ENCODE measurements at places on chromosomes 1 and 21. TPM values are rescaled to one million over a fixed set of nuclear protein-coding genes. Genes with fewer than 3 reads are reported as not detected.

PADI6 gene
- not detected for total RNA-seq

DNA sequence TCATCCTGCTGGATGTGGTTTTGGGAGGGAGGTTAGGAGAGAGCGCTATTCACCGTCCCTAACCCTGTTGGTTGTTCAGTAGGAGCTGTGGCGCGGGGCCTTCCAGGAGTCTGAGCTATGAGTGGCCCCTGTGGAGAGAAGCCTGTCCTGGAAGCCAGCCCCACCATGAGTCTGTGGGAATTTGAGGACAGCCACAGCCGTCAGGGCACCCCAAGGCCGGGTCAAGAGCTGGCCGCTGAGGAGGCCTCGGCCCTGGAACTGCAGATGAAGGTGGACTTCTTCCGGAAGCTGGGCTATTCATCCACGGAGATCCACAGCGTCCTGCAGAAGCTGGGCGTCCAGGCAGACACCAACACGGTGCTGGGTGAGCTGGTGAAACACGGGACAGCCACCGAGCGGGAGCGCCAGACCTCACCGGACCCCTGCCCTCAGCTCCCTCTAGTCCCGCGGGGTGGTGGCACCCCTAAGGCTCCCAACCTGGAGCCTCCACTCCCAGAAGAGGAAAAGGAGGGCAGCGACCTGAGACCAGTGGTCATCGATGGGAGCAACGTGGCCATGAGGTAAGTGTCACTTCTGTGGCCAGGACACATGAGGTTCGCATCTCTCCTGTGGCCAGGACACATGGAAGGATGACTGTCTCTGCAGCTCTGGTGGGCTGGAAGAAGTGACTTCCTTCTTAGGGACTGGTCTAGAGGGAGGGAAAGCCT is 1.2 kb downstream of the ZC3H12A start:
- peak overlapping the region; percentile 99 for H3K27ac ChIP-seq
- peaks cover 52% of the 10 kb centered on the region for H3K36me3 ChIP-seq
- H3K4me3 ChIP-seq, result peak overlapping the region; percentile 97
- H3K27me3 ChIP-seq, result no peaks in the 10 kb centered on the region
- peaks cover 44% of the 10 kb centered on the region for H3K4me1 ChIP-seq

GRCh38 chr1:230426246-230427093 is at the start of gene PGBD5:
TSS of gene PGBD5 (minus strand) at chr1:230426332. CDS start at chr1:230425928, 404 bp downstream.
- peaks cover 4% of the 10 kb centered on the region for H3K36me3 ChIP-seq
- peaks cover 64% of the 10 kb centered on the region for H3K27me3 ChIP-seq
- peak within 1 kb of the TSS; percentile 43 for H3K4me3 ChIP-seq
- peak; percentile 75 for DNase-seq

DNA sequence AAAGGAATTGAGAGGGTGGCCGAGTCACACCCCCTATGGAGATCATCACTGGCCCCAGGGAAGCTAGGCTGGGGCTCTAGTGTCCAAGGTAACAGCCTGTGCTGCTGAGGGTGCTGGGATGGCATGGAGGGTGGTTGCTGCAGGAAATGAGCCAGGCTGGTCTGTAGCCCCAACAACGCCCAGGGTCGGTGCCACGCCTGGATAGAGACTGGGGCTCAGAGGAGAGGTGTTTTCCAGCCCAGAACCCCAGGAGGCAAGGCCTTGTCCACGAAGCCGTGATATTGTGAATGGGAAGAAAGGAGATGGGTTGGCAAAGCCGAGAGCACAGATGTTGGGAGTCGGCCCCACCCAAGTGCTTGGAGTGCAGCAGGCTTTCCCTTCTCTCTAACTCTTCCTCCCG is 68.9 kb upstream of the ACTRT2 start:
- no peaks in the 10 kb centered on the region for H3K27me3 ChIP-seq
- no peak for DNase-seq
- H3K4me3 ChIP-seq, result no peak overlapping the region
- H3K27ac ChIP-seq, result no peak overlapping the region

DNA sequence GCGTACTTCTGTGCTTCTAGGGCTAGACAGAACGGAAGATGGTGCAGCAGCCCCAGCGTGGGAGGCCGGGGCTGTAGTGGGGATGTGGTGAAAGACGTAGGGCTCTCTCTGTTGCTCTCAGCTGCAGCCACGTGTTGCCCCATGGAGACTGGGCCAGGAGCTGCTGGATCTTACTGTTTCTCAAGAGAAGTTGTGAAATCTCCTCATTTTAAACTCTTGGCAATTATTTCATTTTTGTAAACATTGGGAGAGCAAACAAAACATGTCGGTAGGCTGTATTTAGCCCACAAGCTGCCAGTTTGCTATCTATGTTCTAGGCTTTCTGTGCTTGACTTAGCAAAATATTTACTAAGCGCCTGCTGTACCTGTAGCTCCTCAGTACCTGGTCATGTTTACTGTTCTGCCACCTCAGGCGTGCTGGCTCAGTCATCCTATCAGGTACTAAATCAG is 15.9 kb upstream of the ELOA start:
- no peaks in the 10 kb centered on the region for H3K36me3 ChIP-seq
- H3K4me1 ChIP-seq, result peaks cover 3% of the 10 kb centered on the region
- no peaks in the 10 kb centered on the region for H3K27me3 ChIP-seq
- DNase-seq, result no peak

DNA sequence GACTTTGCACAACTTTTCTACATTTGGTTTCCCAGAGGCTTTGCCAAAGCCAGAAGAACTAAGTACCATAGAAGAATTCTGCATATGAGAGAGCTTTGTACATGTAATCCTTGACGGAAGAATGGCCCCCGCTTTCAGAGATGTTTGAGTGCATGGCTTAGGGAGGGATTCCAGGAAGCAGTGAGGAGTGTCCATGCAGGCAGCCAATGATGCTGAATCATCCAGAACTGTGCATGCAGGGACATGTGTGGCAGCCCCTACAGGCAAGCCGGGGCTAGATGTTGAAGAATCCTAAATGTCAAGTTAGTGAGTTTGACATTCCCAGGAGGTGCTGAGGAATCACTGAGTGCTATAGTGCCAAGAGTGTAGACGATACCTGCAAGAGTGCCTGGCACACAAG is 9.9 kb upstream of the HAO2 start:
- H3K36me3 ChIP-seq, result no peaks in the 10 kb centered on the region
- no peak overlapping the region for H3K27ac ChIP-seq
- no peaks in the 10 kb centered on the region for H3K4me1 ChIP-seq
- no peak overlapping the region for H3K4me3 ChIP-seq

GRCh38 chr1:236677641-236678235 is 8.6 kb upstream of the ACTN2 start:
- no peak for DNase-seq
- H3K4me3 ChIP-seq, result no peak overlapping the region
- no peak overlapping the region for H3K27ac ChIP-seq
- H3K4me1 ChIP-seq, result no peaks in the 10 kb centered on the region
- peaks cover 28% of the 10 kb centered on the region for H3K27me3 ChIP-seq
- H3K36me3 ChIP-seq, result no peaks in the 10 kb centered on the region

GRCh38 chr1:23664837-23665795 is 26.5 kb upstream of the RPL11 start:
- peaks cover 6% of the 10 kb centered on the region for H3K4me1 ChIP-seq
- no peak overlapping the region for H3K4me3 ChIP-seq

HPCA gene
- 0.29 TPM for total RNA-seq

DNA sequence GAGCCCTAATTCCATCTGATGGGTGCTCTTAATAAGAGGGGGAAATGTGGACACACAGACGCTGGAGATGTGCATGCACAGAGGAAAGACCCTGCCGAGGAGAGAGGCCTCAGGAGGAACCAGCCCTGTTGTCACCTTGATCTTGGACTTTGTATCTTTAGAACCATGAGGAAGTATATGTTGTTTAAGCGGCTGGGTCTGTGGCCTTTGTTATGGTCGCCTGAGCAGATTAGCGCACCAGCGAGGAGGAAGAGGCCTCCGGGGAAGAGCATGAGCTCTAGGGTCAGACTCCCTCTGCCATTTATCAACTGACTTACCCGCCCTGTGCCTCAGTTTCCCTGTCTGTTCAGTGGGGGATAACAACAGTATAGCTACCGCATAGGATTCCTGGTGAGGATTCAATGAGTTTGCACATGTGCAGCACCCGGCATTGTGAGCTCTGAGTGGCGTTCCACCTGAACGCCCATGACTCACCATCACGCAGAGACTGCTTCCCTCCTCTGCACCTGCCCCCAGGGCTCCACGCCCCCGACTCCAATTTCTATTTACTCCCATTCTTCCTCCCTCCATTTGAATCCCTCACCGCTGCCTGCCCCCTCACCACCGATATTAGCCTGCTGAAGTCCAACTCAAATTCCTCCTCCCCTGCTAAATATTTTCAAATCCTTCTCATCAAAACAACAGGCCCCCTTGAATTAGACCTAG is 67.2 kb downstream of the ATP5PO start:
- H3K4me3 ChIP-seq, result no peak overlapping the region
- H3K4me1 ChIP-seq, result no peaks in the 10 kb centered on the region
- peaks cover 5% of the 10 kb centered on the region for H3K36me3 ChIP-seq
- DNase-seq, result no peak

DNA sequence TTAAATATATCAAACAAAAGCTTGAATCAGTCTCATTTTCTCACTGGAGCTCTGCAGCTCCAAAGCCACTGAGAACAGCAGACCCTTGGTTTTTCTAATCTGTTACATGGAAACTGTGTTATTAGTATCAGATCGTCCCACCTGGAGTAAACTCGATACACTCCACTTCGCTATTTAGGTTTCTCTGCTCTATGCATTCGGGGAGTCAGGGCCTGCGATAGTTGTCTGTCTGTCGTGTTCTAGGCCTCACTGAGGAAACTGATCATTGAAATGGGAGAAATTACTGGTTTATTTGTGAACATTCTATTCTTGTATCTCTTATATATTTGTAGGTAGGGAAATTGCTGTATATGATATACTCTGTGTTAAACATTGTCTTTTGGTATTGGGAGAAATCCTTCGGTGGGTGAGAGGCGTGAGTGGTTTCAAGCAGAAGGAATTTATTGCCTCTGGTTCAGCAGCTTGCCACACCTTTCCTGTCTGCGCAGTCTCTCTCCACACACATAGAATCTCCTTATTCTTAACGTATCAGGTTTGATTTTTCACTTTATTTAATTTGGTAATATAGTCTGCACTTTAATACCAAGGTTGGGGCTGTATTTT is 8.5 kb downstream of the PRDM2 start:
- H3K4me3 ChIP-seq, result peak overlapping the region; percentile 20
- no peaks in the 10 kb centered on the region for H3K27me3 ChIP-seq

DNA sequence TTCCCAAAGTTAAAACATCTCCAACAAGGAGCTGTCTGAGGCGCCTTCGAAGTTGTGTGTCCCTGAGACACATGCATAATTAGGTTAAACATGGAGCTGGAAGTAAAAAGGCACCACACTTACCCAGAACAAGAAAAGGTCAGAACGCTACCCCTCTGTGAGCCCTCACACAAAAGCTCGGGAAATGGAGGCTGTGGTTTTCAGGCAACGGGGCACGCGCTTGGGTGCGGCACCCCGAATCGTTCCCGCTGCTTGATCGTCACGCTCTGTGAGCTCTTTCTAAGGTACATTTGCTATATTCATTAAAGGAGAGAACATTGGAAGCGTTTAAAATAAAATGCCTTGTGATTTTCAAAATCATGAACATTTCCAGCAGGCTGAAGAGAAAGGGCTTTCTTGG is 12.5 kb downstream of the CAPN8 start:
- no peak for DNase-seq
- no peak overlapping the region for H3K4me3 ChIP-seq
- peaks cover 11% of the 10 kb centered on the region for H3K27me3 ChIP-seq

- H3K4me1 ChIP-seq, result no peaks in the 10 kb centered on the region
- no peak for DNase-seq
- no peak overlapping the region for H3K27ac ChIP-seq
- no peaks in the 10 kb centered on the region for H3K36me3 ChIP-seq
Observed at GRCh38 chr21:34302521-34302920, 61.3 kb upstream of the KCNE2 start.

KCNH1 gene
- total RNA-seq, result not detected

DNA sequence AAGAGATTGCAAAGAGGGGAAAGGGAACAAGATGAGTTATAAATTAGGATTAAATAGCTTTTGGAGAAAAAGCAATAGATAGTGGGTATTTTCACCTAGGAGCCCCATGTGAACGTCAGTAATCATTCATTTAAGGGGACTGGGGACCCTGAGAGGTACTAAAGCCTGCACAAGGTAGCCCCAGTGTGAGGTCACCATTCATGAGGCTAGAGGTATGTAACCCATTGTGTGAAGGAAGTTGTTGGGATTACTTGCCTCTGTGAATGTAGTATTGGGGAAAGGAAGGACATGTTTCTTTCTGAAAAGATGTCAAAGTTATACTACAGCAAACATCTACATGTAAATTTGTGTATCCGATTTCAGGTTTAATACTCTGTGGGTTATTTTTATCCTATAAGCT is 276.8 kb downstream of the TBX15 start:
- H3K4me3 ChIP-seq, result no peak overlapping the region
- no peak overlapping the region for H3K27ac ChIP-seq
- H3K36me3 ChIP-seq, result no peaks in the 10 kb centered on the region
- H3K27me3 ChIP-seq, result no peaks in the 10 kb centered on the region
- H3K4me1 ChIP-seq, result no peaks in the 10 kb centered on the region

DNA sequence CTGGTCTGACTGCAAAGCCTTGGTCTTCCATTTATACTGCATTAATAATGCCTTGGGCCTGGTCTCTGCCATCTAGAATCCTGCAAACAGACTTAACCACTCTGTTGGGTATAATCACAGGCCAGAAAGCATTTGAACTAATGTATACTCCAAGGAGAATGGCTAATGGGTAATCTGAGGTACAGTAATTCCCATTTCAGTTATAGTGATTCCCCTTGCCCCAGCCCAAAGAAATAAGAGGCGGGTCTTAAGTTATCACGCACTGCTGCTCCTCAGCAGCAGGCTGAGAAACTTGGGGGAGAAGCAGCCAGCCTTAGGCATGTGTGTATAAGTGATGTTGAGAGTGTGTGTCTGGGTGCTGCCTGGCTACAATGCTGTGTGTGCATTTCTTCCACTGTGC is 2.4 kb downstream of the LPAR3 start:
- H3K4me3 ChIP-seq, result no peak overlapping the region
- no peaks in the 10 kb centered on the region for H3K36me3 ChIP-seq
- no peak for DNase-seq
- peaks cover 14% of the 10 kb centered on the region for H3K4me1 ChIP-seq
- H3K27me3 ChIP-seq, result peaks cover 34% of the 10 kb centered on the region

TRIM63 gene
- total RNA-seq, result not detected

ZFP69B gene
- 8.3 TPM for total RNA-seq

- no peaks in the 10 kb centered on the region for H3K4me1 ChIP-seq
- H3K4me3 ChIP-seq, result no peak overlapping the region
Observed at GRCh38 chr1:42518908-42519307, 55.8 kb downstream of the CCDC30 start.

HPDL gene
- 53.0 TPM for total RNA-seq

DNA sequence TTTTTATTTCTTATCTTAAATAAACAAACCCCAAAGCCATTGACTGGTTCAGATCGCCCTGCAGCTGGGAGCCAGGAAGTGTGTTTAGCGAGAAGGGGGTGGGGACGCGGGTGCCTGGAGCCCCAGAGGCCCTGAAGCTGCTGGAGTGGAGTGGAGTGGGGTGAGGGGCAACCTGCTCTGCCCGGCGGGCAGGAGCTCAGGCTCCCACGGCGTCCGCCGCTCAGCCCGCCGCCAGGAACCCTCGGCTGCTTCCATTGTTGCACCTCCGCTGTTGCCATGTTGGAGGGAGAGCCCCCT is 673 bp downstream of the PIK3C2B start:
- H3K27me3 ChIP-seq, result no peaks in the 10 kb centered on the region
- peaks cover 5% of the 10 kb centered on the region for H3K36me3 ChIP-seq
- peak overlapping the region; percentile 80 for H3K27ac ChIP-seq
- no peak for DNase-seq

GRCh38 chr1:70202173-70202758 is 3.1 kb downstream of the LRRC40 start:
- H3K27me3 ChIP-seq, result no peaks in the 10 kb centered on the region
- no peak overlapping the region for H3K27ac ChIP-seq
- no peak overlapping the region for H3K4me3 ChIP-seq
- no peak for DNase-seq
- peaks cover 7% of the 10 kb centered on the region for H3K36me3 ChIP-seq

ZNF683 gene
- total RNA-seq, result 0.27 TPM
